ENCODE measurements at places on chromosomes 7 and 10.
A peak's percentile ranks its signal among the peaks of the same experiment; 100 is the strongest.

DNA sequence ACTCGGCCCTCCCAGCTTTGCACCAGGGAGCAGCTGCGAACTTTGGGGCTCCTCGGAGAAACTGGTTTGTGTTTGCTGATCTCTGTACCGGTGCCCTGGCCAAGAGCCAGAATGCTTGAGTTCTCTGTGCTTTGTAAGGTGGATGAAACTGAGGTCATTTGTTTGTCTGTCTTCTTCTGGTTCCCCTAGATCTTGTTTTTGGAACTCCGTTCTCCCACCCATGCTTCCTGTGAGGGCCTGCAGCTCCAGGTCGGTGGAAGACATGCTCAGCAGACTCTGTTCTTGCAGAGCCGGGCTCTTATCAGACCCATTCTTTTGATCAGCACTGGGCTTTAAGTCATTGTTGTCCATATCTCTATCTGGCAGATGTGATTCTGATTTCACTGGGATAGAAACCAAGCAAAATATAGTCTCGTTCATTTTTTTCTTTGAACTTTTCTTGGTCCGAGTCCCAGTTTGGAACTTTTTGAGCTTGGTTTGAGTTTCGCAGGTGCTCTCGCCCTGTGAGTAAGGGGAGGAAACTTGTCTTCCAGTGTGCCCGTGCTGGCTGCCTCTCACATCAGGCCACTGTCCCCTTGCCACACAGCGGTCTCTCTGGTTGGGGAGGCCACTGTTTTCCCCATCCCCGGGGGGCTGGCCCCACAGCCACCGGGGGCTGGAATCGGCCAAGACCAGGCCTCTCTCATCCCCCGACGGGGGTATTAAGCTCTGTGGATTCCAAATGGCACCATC is 31.2 kb downstream of the JCAD start:
- DNase-seq, result peak; percentile 55

GRCh38 chr7:71780282-71780681 is 631.9 kb downstream of the CALN1 start:
- DNase-seq, result no peak

DNA sequence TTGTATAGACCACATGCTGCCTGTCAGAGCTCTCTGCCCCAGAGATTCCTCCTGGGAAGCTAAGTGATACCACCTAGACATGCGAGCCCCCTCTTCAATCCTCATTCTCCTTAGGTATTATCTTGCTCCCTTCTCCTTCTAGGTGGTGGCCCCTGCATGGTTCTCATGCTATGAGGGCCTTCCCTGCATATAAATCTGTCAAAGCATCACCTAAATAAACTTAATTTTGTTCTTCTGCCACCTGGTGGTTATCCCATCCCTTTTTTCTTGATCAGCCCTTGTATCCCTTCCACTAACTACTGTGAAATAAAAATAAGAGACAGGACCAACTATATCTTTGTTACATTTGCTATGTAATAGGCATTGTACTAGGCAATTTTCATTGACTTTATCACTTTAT is 242.1 kb downstream of the CDC14C start:
- DNase-seq, result no peak

DNA sequence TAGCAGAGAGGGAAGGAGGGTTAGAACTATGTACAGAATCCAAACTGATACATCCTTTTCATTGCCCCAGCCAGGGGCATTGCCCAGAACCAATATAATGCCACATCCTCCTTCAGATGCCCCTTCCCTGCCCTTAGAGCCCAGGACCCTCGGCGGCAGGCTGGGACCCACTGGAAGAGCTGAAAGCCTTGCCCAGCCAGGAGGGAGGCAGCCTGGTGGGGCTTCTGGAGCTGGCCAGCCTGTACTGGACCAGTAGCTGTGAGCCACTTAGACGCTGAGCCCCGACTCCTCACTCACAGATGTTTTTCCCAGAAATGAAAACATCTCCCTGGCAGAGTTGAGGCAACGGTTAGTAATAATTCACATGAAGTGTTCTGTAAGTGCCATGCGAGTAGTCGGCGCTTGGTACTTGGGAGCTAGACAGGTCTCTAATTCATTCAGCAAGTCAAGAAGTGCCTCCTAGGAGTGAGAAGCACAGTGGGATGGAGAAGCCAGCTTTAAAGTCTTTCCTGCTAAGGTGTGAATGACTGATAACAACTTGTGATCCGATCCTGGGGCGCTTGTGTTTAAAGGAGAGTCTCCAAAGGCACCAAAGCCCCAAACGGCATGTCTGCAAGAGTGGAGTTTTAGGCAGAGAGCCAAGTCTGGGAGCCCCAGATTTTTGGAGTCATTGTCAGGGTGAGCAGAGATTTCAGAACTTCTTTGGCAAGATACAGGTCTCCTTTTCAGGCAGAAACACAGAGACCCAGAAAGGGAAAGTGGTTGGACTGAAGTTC is 9.8 kb downstream of the VSIR start:
- DNase-seq, result no peak

GRCh38 chr7:117230276-117231046 is 92.4 kb downstream of the WNT2 start:
- DNase-seq, result no peak

DNA sequence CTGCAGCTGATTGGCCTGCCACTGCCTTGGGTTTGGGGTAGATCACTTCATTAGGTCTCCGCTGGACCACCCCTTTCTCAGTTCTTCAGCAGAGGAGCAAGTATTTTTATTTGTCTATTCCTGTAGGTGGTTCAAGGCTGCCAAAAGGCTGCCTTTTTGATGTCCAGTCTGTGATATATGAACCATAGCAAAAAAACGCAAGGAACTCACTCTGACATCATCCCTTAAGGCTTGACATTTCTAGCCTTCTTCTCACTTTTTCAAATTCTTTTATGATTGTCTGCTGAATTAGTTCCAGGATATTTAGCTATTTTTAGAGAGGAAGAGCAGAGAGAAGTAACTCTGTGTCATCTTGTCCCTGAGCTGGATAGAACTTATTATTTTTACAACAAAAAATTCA is 269.2 kb downstream of the BAMBI start:
- no peak for DNase-seq

DNA sequence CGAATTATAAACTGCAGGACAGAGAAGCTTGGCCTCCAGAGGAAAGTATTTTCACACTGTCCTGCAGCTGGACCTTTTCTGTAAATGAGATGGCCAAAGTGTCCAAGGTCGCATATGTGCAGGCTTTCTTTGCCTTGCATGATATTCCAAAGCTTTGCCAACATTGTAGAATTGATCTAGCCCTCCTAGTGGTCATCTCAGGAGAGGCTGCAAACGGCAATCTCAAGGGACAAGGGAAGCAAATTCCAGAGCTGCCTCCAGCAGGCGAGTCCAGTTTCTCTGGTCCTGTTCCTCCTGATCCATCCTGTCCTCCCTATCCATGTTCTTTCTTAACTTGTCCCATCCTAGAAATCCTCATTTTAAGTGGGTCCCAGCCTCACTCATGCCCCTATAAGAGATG is 373.4 kb upstream of the PCDH15 start:
- DNase-seq, result no peak

DNA sequence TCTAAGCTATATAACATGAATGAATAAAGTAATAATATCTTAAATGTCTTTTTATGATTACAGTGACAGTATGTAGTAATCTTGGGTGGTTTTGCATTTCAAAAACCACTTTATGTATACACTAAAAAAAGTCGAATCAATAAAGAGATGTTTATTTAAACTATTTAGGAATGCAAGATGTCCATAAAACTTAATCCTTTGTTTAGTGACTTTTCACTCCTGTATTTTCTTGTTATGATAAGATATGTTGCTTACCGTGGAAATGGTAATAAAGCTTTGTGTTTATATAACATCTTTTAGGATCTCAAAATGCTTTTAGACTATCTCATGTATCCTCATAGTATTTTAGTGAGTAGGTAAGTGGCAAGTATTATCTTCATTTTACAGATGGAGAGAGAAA is 48.5 kb downstream of the SP4 start:
- DNase-seq, result no peak

- DNase-seq, result no peak
These were observed 83.5 kb downstream of the ADK start for GRCh38 chr10:74234569-74234968.

- DNase-seq, result no peak
These were observed 63.1 kb upstream of the TFEC start for GRCh38 chr7:116093516-116094301.

DNA sequence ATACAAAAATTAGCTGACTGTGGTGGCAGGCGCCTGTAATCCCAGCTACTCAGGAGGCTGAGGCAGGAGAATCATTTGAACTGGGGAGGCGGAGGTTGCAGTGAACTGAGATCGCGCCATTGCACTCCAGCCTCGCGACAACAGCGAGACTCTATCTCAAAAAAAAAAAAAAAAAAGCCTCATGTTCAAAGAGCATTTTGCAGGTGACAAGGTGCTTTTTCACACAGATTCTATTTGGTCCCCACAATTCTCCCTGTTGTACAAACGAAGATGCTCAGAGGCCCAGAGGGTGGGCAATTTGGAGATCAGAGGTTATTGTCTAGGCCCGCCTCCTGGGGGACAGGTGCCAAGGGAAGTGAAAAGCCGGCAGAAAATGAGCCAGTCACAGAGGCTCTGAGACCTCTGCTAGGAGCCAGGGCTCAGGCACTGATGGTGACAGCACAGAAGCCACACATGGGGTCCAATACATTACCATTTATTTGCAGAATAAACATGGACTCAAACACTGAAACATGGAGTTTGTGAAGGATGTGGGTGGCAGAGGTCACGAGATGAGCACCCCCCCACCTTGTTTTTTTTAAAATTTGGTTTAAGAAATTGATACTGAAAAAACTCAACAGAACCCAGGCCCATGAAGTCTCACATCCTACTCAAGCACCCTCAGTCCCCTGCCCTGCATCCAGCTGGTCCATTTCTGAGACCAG is 882 bp upstream of the GAL3ST4 start:
- no peak for DNase-seq

DNA sequence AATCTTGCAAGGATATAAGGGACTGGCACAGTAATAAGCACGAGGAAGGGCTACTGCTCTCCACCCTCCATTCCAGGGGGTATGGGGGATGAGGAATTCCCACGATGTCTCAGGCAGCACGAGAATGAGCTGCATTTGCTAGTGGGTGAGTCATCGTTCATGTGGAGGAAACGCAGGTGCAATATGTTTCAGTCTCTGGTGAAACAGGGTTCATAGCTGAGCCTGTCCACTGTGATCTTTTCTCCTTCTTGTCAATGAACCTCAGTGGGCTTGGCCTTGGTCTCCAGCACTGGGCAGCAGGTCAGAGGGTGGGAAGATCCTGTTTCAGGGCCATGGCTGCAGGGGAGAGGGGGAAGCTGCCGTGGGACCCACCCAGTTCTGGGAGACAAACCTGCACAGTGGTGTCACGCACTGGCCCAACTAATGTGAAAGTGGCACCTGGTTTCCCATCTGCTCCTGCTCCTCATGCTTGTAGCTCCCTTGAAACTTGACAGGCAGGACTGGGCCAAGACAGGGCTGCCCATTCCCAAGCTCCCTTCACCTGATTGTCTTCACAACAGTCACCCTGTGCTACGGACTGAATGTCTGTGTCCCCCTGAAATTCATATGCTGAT is 181.9 kb downstream of the USP6NL start:
- no peak for DNase-seq

GRCh38 chr7:29871787-29872398 is 65.6 kb downstream of the WIPF3 start:
- no peak for DNase-seq

GRCh38 chr7:81420526-81421226 is 349.2 kb downstream of the HGF start:
- DNase-seq, result no peak

- DNase-seq, result no peak
These were observed 62.8 kb downstream of the CFAP46 start for GRCh38 chr10:132879408-132880127.

DNA sequence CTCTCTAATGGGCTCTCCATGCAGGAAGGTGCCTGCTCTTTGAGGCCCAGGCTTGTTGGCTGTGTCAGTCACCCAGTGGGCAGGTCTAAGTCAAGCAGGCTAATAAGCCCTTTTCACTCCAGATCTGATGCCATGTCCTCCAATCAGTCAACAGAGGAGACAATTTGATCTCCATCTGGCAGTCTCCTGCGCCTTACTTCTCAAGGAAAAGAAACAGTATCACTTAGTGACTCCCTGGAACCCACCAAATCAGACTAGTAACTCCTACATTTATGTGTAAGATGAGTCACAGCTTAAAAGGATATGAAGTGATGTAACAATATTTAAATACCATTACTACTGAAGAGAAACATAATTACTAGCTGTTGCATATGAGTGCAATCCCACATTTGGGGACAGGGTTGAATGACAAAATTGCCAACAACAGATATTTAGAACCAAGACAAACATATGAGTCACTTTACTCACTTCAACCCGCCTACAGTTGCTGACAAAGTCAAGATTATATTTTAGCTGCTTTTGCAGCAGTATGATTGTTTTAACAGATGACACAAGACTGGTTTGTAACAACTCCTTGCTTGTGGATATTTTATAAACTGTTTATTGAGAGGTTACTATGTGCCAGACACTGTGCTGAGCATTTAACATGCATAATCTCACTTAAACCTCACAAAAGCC is 72.1 kb downstream of the USP6NL start:
- no peak for DNase-seq

DNA sequence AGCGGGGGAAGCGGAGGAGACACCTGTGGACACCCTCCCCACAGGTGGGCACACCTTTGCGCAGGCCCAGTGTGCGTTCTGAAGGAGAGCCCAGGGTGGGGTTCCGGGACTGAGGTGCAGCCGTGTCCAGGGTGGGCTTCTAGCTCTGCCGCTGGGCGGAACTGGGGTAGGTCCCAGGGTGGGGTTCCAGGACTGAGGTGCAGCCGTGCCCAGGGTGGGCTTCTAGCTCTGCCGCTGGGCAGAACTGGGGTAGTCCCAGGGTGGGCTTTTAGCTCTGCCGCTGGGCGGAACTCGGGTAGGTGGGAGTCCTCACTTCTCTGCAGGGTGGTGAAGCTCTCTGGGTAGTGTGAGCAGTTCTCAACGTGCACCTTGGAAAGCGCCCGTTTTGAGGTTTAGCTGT is 78.7 kb downstream of the DNAJB6 start:
- no peak for DNase-seq

GRCh38 chr10:29214551-29214950 is 74.3 kb upstream of the LYZL1 start:
- DNase-seq, result no peak

- no peak for DNase-seq
These were observed 336.8 kb downstream of the PLXNA4 start for GRCh38 chr7:132239422-132239994.

- peak; percentile 0 for DNase-seq
These were observed 462.8 kb upstream of the ZWINT start for GRCh38 chr10:56823849-56824248.

GRCh38 chr10:96502561-96503282 is 11.0 kb downstream of the TLL2 start:
- DNase-seq, result no peak

DNA sequence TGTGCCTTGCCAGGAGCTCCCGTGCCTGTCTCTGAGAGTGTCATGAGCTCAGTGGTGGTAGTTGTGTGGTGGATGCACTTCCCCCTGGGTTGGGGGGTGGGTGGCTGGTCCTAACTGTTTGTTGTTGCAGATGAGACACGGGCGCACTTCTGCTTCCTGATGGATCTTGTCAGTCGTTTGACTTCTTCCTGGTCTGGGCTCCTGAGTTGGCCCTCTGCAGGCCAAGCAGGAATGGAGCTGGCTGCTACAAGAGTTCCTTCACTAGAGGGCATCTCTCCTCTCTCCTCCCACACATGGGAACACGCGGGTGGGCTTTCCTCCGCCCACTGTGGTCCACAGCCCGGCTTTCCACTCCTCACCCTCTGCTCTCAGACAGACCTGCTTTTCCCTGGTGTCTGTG is 82.0 kb downstream of the BMS1 start:
- DNase-seq, result peak; percentile 66

- DNase-seq, result no peak
These were observed 222.4 kb upstream of the LRGUK start for GRCh38 chr7:133904776-133905175.
